ENCODE measurements at places on chromosomes 2 and 18.

- no peak for DNase-seq
Observed at GRCh38 chr2:65030476-65031332, 25.5 kb upstream of the CEP68 start.

- DNase-seq: no peak
Observed at GRCh38 chr2:98461498-98462049, 16.9 kb downstream of the INPP4A start.

DNA sequence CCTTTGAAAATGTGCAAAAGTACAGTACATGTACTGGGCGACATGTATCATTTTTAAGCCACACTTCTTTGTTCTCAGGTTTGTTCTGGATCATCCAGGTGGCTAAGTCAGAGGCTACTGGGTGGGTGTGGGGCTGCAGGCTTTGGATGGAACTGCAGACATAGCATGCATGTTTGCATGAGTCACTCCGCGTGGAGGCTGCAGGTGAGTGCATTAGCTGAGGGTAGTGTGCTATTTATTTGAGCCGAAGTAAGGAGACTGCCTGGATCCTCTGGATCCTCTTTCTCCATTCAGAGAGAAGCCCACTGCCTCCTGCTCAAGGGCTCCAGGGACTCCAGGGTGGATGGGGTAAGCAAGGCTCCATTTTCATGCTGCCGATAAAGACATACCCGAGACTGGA is 9.4 kb upstream of the NEURL3 start:
- DNase-seq: no peak

- DNase-seq: no peak
Observed at GRCh38 chr2:60294901-60295635, 258.4 kb downstream of the BCL11A start.

- DNase-seq: no peak
Observed at GRCh38 chr2:200077210-200077650, 121.8 kb downstream of the MAIP1 start.

DNA sequence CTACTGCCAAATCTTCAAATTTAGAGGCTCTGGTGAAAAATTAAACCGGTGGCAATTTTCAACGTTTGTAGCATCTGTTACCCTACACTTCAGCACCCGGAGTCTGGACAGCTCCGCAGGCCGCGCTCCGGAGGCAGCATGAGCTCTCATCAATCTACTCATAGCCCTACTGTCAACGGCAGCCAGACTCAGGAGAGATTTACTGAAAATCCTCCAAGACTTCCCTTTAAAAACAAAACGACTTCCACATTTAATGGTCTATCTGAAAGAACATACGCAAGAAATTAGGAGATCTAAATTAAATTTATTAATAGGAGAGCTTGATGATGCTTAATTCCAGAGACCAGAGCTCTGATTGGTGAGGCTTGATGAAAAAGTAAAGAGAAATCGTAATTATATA is 970 bp upstream of the ADCYAP1 start:
- peak; percentile 40 for DNase-seq

- no peak for DNase-seq
Observed at GRCh38 chr2:9326975-9327374, 96.4 kb downstream of the ITGB1BP1 start.

- no peak for DNase-seq
Observed at GRCh38 chr2:60558536-60558935, 5.1 kb upstream of the BCL11A start.

DNA sequence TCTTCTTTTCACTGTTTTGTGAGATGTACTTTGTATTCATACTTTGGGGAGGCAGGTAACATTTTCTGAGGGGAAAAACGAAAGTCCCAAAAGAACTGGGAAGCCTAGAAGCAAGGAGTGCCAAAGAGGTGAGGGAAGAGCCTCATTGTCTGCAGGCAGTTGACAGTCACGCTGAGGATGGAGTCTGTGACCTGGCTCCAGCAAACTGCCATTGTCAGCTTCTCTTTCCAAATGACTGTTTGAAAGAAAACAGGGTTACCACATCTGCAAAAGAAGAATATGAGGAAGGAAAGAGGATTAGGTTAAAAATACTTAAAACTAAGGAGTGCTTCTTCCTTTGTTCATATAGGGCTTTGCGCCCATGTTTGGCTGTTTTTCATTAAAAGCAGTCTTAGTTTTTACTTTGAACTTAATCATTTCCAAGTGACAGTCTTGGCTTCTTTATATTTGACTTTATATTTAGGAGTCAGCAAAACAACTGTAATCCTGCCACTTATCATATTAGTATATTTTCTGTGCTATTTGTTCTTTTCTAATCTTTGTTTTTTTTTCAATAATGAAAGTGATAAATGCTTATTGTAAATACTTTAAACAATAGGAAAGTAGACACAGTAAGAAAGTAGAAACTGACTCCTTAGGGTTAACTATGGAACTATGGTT is 35.0 kb downstream of the CERS6 start:
- DNase-seq: no peak

DNA sequence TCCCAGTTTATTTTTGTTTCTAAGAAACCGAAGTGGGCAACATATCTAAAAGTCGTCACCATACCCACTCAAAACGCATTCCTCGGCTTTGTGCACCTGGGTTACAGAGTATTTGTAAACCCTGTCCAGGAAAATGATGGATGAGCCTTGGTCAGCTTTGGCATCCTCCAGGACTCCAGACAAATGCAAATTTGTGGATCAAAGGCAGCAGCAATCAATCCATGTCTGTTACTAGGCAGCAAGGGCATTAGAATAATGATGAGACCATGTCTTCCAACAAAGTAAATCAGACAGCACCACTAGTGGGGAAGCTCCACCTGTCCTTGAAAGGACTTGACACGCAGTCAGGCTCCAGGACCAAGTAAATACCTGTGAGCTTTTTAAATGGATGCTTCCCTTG is 672.6 kb upstream of the GYPC start:
- no peak for DNase-seq

DNA sequence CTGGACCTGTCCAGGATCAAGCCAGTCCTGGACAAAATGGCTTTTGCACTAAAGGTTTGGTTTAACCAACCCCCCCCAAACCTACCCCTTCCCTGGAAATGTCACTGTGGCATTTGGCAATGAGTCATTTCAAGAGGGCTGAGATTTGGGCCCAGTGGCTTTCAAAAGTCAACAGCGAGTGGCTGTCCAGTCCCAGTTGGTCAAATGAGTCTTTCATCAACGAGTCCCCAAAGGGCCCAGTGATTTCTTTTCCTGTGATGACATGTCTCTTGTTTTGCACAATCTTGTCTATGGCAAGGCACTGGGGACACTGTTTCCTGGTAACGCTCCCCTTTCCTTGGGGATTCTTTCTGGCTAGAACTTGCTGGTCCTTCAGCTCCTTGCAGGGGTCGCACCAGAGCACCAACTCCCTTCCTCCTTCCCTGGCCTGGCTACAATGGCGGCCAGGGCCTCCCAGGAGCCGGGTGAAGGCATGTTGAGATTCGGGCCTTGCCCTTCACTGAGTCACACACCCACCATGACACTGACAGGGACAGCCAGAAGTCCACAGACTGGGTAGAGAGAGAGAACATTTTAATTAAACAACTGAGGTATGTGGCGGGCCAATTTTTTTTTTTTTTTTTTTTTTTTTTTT is 87.2 kb downstream of the SMAD7 start:
- no peak for DNase-seq

- DNase-seq: no peak
Observed at GRCh38 chr2:54709336-54709809, 14.1 kb upstream of the EML6 start.

DNA sequence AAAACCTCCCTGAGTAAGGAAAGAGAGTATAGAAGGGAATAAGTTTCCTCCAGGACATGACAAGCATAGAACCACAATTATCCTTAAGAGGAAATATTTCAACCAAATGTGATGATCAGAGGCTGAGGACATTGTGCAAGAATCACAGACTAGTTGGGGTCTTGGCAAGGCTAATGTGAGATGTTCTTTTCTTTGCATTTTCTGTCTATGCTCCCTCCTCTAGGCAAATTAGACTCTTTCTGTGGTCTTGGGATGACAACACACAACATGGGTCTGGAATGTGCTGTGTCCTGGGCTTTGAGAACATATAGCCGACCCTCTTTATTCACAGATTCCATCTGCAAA is 32.0 kb upstream of the IL1RL1 start:
- DNase-seq: no peak

DNA sequence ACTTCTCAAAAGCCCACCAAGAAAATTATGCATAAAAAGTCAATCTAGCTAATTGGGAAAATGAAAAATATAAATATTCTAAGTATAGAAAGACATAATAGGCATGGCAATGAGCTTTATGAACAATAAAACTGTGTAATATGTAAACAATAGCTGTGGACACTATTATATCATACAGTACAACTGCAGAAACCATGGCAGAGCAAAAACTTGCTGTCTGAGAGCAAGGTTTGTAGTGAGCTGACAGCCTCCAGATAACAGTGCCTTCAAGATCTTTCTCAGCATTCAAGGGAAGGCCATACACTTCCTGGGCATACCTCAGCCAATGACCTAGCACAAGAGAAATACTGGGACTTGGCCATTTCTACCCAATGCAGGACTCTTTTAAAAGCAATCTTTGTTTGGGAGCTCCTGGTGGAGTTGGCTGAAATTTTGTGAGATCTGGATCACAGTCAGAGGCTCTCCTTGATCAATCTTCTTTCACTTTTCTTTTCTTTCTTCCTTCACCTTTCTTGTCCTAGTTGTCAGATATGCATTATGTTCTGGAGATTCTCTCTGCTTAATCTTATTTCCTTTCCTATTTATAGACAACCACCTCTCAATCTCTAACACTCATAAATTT is 427.2 kb upstream of the UBE2E3 start:
- DNase-seq: no peak

DNA sequence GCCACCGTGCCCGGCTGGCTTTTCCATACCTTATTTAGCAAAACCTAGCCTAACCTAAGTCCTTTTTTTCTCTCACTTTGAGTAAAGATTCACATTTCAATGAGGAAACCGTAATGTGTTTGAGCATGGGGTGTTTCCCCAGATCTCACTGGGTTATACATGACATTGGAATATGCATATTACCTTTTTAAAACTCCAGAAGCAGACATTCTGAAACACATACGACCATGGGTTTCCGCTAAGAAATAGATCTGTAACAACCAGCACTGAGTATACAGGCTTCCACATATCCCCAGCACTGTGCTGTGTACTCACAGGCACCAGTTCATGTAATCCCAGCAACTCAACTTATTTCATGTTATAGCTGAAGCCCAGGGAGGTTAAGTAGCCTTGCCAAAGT is 41.0 kb upstream of the FOSL2 start:
- no peak for DNase-seq

- DNase-seq: no peak
Observed at GRCh38 chr18:13525381-13526029, 200.9 kb downstream of the FAM210A start.

- DNase-seq: peak; percentile 10
Observed at GRCh38 chr2:53210538-53210937, 557.1 kb upstream of the CHAC2 start.

DNA sequence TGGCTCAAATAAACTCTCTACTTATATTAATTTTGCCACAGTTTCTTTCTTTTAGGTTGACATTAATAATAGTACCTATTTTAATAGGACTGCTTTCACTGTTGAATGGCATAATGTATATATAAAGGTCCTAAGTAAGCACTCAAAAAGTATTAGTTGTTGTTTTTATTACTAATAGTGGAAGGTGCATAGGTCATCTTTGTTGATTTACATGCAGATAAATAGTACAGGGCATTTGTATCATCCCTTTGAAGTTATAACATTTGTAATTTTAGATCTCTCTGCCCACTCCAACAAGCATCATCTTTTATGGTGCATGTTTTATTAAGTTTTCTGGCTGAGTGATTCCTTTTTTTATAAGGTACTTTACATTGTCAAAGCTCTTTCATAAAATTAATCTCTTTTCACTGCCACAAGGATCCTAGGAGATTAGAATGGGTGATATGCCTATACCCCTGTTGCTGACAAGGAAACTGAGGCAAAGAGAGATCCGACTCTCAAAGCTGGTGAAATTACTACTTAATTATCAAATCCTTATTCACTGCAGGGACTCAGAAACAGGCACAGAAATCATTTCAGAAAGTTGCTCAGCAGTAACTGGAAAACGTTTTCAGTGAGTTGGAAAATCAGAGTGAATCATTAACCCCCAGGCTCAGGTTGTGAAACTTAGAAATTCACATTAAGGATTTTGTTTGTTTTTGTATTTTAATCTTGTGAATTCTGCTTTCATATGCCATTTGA is 299.6 kb downstream of the AGPS start:
- DNase-seq: no peak

DNA sequence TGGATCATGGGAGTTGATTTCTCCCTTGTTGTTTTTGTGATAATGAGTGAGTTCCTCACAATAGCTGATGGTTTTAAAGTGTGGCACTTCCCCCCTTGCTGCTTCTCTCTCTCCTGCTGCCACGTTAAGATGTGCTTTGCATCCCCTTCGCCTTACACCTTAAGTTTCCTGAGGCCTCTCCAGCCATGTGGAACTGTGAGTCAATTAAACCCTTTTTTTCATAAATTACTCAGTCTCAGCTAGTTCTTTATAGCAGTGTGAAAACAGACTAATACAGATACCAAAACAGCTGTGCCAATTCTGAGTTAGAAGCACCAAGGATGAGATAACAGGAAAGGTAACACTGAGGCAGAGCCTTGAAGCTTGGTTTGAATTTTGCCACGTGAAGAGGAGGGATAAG is 44.7 kb downstream of the ITSN2 start:
- DNase-seq: no peak

DNA sequence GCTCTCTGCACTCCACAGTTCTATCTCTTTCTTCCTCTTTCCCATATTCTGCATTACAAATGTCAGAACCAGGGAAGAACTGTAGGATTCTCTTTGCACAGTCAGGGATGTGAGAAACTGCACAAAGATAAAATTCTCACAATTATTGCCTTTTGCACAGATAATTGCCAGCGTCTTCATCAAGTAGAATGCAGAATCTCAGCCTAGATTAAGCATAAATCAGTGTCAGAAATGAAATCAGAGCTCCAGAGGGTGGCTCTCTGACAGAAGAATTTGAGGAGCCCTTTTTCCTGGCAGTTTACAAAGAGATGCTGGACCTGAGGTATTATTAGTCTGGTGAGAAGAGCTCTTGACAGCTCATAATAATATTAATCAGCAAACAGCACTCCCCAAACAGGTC is 173.1 kb downstream of the PTH2R start:
- no peak for DNase-seq

DNA sequence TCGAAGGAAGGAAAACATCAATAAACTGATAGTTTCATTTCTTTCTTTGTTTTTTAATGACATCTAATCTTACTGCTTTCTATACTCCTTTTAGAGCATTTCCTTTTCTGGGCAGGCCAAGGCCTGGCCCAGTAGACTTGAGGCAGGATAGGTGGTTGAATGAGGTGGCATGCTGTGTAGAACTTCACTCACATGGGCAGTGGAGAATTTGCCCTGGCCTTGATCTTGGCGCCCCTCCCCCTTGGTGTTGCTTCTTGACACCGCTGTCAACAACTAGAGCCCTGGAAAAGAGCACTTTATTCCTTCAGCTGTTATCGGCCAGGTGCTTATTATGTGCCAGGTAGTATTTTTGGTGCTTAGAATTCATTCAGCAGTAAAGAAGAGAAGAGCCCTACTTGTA is 37.4 kb downstream of the XRCC5 start:
- DNase-seq: no peak

- DNase-seq: no peak
Observed at GRCh38 chr2:86596118-86596517, 27.5 kb downstream of the RNF103 start.

- no peak for DNase-seq
Observed at GRCh38 chr2:57907411-57907810, 139.2 kb upstream of the VRK2 start.

- DNase-seq: no peak
Observed at GRCh38 chr2:83585250-83585649, 873.8 kb downstream of the SUCLG1 start.

Data from HEK293T (cell line).